ENCODE measurements at places on chromosomes 6 and 20.

GRCh38 chr20:63980317-63980805 lies 571 bp upstream of the PRPF6 start:
- DNase-seq = no peak

- DNase-seq = no peak
Measured at GRCh38 chr6:2197984-2198383, 47.4 kb downstream of the GMDS start.

DNA sequence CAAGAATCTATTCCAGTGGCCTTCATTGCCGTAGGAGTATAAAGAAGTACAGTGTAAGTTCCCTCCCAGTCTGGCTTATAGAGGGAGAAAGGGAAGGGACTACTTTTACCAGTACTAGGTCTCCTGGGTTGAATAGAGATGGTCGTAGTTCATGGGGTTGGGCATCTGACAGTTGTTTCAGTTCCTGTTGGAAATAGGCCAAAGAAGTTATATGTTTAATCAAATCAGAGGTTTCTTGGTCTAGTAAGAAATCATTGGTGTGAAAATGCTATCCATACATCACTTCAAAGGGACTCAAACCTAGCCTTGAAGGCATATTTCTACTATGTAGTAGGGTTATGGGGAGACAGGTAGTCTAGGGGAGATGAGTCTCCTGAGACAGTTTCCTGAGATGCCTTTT lies 45.6 kb upstream of the MAN1A1 start:
- DNase-seq = no peak

DNA sequence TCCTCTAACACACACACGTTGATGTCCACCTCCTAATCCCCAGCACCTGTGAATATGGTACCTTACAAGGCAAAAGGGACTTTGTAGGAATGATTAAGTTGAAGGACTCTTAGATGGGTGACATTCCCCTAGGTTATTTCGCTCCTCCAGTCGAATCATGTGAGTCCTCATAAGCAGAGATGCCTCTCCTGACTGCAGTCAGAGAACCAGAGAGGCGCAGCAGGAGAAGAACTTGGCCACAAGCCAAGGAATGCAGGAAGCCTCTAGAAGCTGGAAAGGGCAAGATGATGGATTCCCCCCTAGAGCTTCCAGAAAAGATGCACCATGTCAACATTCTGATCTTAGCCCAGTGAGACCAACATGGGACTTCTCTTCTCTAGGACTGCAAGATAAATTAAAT lies 133.1 kb upstream of the PTPRT start:
- no peak for DNase-seq

GRCh38 chr6:69732640-69733039 lies 64.2 kb downstream of the LMBRD1 start:
- DNase-seq = no peak

DNA sequence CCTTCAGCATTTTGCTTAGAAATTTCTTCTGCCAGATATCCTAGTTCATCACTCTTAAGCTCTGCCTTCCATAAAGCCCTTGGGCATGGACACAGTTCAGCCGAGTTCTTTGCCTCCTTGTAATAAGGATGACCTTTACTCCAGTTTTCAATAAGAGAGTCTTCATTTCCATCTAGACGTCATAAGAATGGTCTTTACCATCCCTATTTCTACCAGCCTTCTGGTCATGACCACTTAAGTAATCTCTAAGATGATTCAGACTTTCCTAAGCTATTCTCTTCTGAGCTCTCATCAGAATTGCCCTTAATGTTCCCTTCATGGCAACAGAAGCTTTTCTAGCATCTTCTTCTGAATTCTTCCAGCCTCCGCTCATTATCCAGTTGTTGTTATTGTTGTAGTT lies 126.1 kb downstream of the TFAP2C start:
- DNase-seq = no peak

Measured in stimulated activated CD4-positive, alpha-beta T cell treated with anti-CD3 and anti-CD28 coated beads, Interleukin-1b, Interleukin-23, amount 100 ng/mL, for 4 hours (primary cell).